ENCODE measurements at places on chromosomes 7 and 10.

DNA sequence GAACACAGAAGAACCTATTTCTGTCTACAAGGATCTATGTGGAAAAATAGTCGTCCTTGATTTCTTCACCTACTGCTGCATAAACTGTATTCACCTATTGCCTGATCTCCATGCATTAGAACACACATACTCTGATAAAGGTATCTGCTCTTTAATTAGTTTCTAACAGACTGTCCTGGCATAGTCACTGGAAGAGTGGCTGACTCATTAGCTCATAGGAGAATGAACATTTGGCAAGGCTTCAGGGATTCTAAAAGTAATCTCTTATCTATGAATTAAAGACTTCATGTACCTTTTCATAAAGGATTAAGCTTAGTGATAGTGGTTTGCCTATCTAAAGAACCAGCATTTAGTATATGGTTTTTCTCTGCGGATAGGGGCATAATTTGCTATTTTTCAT lies 4.1 kb downstream of the NHLRC2 start:
- DNase-seq: no peak

- DNase-seq: no peak
These were observed 40.6 kb upstream of the RBAK start for GRCh38 chr7:5005066-5005465.

DNA sequence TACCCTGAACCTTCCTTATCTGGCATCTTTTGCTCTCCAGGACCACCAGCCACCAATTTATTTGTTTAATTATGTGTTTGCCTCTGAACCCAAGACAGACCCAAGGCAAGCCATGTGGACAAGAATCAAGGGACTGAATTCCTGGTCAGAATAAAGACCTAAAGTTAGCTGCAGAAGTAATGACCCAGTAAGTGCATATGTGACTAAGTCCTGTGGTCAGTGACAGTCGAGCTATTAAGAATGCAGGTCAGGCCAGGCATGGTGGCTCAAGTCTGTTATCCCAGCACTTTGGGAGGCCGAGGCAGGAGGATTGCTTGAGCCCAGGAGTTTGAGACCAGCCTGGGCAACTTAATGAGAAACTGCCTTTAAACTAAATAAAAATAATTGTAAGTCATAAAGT lies 139.4 kb downstream of the CCDC71L start:
- no peak for DNase-seq

- no peak for DNase-seq
These were observed 1.1 kb downstream of the GRB10 start for GRCh38 chr7:50781381-50782293.

All from NCI-H774 (cell line).